Activated naive CD4-positive, alpha-beta T cell treated with Interleukin-2 at 50 U/mL for 16 hours (primary cell): ENCODE measurements at places on chromosomes 6 and 20.

DNA sequence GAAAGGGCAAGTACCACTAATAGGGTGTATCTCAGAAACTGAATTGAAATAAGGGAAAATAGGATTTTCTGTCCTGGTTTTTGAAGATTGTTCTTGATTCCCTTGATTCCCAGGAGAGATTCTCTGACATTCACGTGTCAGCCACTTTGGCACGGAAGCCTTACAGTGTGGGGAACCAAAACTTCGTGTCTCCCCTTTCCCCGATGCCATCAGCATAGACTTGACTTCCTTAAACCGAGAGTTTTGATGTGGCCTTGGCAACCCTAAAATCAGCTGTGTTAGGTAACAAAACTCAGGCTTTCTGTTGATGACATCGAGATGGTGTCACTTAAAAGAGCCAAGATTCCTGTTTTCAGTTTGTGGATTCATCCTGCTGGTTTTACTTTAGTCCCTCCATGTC lies 7.5 kb downstream of the HMGN4 start:
- no peak for DNase-seq

- no peak for DNase-seq
These were observed 608.3 kb upstream of the CITED2 start for GRCh38 chr6:139982652-139983295.

DNA sequence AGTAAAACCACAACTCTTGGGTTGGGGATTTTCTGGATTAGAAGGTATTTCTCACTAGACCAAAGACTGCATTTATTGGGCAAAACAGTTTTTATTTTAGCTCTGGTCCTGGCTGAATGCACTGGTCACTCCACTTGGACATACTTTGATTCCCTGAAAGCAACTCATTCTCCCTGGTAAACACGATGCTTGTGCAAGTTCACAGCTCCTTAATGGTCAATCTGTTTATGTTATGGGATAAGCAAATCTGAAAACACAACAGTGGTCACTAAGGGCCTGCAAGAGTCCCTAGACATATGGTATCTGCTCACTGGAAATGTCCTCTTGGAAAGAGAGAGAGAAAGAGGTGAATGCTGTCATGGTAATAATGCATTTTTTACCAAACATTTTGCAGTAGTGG lies 559.8 kb downstream of the CDH26 start:
- no peak for DNase-seq

DNA sequence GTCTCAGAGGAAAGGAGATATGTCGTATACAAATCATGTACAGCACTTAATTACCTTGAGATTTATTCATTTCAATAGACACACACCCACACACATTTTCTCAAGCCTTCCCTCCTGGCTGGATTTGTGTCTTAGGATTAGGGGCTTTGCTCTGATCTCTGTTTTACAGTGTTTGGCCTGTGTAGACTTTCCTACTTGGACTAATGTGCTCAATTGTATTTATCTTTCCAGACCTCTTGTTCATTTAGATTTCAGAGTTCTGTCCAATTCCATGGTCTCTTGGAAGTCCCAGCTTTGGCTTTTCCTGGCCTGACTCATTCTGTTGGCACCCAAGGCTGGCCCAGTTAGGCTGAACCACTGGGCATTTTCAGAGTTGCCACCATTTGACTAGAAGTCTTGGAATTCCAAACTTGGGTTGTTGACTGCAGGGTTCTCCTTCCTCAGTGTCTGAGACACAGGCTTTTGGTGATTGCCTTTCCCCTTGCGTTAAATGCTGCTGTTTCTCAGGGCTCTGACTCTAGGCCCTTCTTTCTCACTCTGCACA lies 8.9 kb upstream of the RFPL4B start:
- no peak for DNase-seq

DNA sequence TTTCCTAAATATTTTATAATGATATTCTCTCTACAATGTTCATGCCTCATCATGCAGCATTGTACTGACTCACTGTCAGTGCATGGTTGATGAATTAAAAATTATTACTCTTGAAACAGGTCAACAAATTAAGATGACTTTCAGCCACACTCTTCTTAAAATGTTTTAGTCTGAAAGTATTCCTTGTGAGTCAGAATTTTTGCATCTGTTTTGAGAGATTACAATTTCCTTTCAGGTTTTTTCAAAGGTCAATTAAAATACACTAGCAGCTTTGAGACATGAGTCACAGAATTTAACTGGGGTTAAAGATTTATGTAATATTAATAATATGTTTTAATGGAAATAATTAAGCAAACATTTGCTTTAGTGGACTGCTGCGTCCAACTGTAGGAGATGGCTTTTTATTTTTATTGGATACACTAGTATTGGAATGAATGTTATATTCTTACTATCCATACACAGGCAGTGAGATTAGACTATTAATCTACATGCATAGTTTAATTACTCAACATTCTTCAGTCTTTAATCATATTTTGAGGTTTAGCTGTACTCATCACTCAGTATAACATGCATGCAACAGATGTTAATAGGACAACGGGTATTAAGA lies 9.7 kb downstream of the COL12A1 start:
- DNase-seq = no peak

GRCh38 chr20:37821696-37822095 lies 81.2 kb upstream of the VSTM2L start:
- no peak for DNase-seq

DNA sequence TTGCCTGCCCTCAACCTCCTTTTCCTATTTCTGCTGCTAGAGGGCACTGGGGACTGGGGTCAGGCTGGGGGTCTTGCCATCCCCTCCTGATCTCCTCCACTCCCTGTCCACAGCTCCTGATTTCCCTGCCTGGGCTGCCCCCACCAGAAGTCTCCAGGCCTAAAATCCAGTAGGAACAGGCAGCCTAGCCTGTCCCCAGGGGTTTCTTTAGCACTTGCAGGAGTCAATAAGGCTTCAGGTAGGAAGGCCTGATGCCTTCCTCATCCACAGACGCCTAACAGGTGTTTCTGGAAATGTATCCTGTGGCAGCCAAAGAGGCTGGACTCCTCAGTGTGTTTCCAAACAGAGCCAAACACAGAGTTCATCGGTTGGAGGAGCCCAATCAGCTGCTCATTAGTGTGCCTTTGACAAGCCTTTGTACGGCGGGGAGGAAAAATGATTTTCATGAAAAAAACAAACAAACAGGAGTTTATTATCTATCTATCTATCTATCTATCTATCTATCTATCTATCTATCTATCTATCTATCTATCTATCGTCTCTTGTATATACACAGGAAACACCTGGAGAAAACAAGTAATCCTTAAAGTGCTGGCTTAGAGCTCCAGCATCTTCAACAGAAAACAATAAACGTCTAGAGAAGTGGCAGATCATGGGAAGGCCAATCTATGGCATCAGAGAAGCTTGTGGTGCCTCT lies 3.7 kb upstream of the RAET1E start:
- no peak for DNase-seq

GRCh38 chr6:55557146-55557545 lies 21.8 kb downstream of the HMGCLL1 start:
- no peak for DNase-seq

- DNase-seq = no peak
These were observed 4.3 kb downstream of the CALHM4 start for GRCh38 chr6:116557893-116558292.

DNA sequence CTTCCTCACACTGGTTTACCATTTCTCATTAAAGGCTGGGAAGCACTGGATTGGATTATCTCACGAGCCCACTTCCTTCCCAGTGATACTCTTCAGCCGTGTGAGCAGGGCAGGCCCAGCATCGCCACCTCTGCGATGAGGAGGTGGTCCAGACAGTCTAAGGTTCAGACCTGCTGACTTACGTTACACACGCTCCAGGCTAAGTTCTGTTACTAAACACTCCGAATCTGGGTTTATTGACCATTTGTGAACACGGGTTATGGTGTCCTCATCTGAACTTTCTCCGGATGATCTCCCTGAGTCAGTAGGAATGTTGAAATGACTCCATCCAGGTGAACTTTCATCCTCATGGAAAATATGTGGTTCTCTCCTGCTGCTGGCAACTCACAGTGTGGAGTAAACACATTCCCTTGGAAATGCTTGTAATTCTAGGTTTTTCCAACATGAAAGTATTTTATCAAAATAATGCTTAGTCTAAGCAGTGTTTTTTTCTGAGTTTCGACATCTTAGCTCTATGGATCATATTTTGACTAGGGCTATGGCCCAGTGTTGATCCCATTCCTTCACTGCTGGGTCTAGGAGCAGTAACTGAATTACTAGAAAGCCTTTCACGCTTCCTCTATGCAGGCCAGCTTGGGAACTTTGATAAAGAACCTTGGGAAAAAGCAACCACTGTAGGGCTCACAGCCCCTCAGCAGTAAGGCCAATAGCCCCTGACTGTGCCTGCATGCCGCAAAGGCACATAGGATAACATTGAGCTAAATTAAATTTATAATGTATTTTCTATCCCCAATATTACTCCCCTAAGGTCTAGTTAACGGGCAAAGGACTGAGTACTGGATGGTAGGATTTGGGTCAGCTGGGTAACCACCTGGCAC lies 37.7 kb upstream of the PXDC1 start:
- no peak for DNase-seq

- no peak for DNase-seq
These were observed 20.4 kb downstream of the SIRPD start for GRCh38 chr20:1536893-1537730.

DNA sequence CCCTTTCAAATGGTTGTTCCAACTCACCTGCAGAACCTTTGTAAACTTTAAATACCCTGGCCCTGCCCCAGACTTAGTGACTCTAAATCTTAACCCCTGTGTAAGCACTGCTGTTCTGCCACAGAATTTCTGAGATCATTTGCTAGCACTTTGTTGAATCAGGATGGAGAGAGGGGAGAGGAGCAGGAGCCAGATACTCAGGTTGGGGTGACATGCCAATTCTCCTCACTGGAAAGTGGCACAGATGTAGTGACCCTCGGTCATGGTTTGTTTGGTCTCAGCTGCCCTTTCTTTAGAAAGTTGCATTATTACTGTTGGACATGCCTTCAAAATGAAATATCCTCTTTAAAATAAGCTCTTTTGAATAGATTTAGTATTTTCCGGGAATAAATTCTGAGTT lies 168.0 kb downstream of the ZFAND3 start:
- no peak for DNase-seq

GRCh38 chr20:21867811-21868210 lies 162.3 kb downstream of the PAX1 start:
- DNase-seq = no peak

- DNase-seq = no peak
These were observed 6.2 kb upstream of the BANF2 start for GRCh38 chr20:17693444-17694001.

GRCh38 chr6:55892749-55893357 lies 17.5 kb upstream of the BMP5 start:
- no peak for DNase-seq

DNA sequence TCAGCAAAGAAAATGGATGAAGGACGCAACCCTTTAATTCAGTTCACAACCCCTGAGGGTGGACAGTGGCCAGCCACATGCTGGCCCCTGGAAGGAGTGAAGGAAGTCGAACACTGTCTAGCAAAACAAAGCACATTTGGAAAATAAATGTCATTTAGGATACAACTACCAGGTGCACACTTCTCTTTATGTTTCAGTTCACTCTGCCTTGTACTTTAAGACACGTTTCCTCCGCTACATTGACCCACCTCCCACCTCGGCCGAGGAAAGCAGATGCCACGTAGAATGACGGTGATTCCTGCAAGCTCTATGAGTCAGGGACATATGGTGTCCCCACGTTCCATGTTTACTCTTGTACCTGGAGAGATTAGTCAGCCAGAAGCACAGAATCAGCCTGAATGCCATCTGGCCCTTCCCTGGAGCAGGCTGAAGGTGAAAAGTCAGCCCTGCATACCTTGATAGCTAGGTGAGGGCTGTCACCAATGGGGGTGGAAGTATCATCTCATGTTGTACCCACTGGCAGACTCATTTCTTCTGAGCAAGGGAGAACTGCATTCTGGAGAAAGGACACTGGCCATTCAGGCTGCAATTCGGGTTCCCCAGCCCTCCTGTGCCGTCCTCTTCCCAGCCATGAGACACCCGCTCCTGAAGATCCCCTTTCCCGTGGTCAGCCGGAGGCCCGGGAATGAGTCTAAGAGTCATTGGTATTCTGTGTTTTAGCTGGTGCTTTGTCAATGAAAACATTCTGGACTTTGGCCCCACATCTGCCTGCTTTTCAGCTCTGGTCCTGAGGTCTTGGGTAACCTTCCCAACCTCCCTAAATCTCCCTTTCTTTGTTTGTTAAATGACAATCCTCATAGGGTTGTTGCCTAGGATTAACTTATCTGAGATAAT lies 60.6 kb downstream of the FOXA2 start:
- DNase-seq = no peak

- DNase-seq = no peak
These were observed 133.4 kb downstream of the BANF2 start for GRCh38 chr20:17833036-17833674.

DNA sequence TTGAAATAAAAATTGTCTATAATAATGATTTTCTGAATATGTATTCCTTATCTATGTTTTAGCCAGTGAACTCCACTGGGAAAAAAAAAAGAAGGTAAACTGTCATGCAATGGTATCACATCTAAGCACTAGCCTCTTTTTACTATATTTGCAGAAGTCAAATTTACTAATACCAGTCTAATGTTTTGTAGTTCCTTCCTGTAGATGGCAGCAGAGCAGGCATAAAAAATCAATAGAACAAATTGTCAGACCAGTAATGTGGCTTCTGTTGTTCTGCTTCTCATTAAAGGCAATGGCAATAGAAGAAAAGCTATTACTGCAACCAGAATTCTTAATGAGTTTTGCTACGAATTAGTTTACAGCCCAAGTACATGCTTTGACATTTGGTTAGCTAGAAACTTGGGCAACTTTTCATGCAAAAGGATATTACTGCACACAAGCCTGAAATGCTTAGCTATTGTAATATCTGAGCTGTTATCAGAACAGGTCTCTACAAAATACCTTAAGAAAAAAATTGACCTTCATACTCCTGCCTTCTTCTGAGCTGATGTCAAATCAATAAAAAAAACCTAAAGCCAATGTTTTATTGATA lies 476.9 kb downstream of the KHDRBS2 start:
- DNase-seq = no peak

- DNase-seq = no peak
These were observed 162.1 kb downstream of the AIG1 start for GRCh38 chr6:143222801-143223231.

GRCh38 chr6:5230081-5230480 lies 30.7 kb downstream of the LYRM4 start:
- no peak for DNase-seq

- DNase-seq = no peak
These were observed 1.8 kb downstream of the GSTA4 start for GRCh38 chr6:52992980-52993920.

GRCh38 chr20:34581341-34582184 lies 23.0 kb downstream of the MAP1LC3A start:
- DNase-seq = peak; percentile 10

DNA sequence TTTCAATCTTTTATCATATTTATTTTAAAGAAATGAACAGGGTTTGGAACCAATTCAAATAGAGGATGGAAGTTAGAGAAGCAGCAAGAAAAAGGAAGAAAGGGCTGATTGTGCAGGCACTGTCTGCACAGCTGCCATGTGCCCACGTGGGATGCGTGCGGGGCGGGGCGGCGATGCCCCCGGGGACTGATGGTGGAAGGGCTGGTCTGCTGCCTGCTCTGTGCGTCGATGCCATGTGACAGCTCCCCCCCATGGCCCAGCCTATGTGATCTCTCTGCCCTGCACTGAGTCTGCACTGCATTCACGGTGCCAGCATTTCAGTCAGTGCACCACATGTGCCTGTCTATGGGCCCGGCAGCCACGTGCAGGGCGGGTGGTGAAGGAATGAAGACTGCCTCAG lies 96.4 kb downstream of the IRF4 start:
- no peak for DNase-seq

GRCh38 chr6:126153661-126154060 lies 167.3 kb downstream of the TRMT11 start:
- DNase-seq = no peak
